ENCODE measurements at places on chromosomes 5 and 9.

GRCh38 chr5:125011947-125012346 is 265.5 kb upstream of the ZNF608 start:
- DNase-seq = no peak

GRCh38 chr5:124040799-124041198 is 528.8 kb downstream of the CSNK1G3 start:
- DNase-seq = no peak

- DNase-seq = no peak
Observed at GRCh38 chr5:163505049-163505367, 411 bp upstream of the MAT2B start.

DNA sequence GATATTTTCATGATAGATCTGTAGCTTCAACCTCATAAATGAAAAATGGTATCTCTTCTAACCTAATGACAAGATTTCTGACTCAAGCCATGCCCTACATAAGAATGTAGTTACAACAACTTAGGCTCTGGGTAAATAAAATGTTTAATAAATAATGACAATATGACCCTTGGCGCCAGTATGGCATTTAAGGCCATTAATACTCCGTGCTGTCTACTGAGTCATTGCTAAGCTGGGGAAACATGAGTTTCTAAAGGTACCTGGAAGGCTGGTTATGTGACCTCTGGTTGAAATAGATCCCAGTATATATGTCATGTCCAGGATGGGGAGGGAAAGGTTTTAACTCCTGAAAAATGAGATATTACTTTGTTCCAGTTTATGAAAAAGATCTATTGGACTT is 58.0 kb upstream of the CEMIP2 start:
- DNase-seq = no peak

DNA sequence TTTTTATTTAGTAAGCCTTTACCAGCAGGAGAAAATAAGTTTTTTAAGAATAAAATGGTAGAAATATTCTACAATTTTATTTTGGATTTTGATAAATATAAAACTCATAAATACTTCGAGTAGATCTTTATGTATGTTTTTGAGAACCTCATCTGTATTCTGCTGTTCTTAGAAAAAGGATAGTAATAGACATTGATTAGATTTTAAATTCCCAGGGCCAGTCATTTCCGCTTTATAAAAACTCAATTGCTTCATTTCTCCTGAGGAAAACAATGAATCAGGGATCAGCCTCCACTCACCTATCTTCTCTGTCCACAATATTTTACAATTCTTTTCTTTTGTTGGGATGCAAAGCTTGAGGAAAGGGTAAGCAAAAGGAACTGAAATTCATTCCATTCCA is 1983.5 kb upstream of the C9orf72 start:
- no peak for DNase-seq

DNA sequence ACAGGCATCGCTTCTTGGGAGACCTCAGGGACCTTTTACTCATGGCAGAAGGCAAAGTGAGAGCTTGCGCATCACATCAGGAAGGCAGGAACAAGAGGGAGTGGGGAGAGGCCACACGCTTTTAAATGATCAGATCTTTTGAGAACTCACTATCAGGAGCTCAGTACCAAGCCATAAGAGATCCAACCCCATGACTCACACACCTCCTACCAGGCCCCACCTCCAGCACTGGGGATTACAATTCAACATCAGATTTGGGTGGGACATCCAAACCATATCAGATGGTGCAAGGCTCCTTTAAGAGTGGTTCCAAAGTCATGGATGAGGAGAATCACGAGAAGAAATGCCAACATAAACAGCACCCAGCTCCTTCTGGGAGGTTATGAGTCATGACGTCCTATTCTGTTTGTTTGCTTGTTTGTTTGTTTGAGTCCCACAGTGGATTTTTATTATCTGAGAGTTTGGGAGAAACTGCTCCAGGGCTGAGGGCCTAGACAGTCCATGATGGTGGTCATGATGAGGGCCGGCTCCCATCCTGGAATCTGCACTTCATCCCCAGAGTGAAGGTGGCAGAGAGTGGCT is 453.5 kb downstream of the GADD45G start:
- DNase-seq = no peak

GRCh38 chr9:100204796-100205195 is 105.8 kb downstream of the INVS start:
- DNase-seq = no peak

DNA sequence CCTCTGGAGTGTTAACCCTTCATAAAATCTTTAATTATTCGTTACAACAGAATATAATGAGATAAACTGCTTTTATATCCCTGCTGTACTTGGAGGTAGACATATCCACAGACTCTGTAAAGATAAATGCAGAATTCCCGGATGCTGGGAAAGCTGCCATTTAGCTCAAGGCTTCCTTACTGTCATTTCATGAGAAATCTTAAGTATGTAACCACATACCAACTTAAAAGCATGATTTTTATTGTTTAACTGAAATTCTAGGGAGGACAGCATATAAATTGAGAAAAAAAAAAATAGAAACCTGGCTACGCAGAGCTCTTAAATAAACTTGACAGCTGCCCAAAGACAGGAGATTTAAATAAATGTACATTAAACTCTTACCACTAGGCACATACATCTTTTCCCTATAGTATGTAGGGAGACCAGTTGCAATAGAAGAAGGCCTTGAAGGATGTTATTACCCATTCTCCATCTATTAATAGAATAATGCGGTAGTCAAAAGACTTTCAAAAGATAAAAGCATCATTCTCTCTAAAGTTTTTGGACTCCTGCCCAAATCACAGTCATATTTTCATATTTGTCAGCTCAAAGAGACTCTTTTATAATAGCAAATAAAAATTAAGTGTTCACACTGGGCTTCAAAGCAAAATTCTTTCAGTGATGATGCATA is 373.8 kb downstream of the NDUFS4 start:
- no peak for DNase-seq

DNA sequence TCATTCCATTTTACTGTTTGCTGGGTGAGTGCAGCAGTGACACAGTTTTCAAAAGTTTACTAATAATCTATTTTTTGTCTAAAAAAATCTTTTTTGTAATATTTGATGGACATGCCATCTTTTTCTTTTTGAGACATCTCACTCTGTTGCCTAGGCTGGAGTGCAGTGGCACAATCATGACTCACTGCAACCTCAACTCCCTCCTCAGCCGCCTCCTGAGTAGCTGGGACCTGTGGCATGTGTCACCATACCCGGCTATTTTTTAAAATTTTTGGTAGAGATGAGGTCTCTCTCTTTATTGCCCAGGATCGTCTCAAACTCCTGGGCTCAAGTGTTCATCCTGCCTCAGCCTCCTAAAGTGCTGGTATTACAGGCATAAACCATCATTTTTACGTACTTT is 86.0 kb downstream of the KDM4C start:
- DNase-seq = no peak

- no peak for DNase-seq
Observed at GRCh38 chr9:90127923-90128322, 514.7 kb downstream of the DIRAS2 start.

DNA sequence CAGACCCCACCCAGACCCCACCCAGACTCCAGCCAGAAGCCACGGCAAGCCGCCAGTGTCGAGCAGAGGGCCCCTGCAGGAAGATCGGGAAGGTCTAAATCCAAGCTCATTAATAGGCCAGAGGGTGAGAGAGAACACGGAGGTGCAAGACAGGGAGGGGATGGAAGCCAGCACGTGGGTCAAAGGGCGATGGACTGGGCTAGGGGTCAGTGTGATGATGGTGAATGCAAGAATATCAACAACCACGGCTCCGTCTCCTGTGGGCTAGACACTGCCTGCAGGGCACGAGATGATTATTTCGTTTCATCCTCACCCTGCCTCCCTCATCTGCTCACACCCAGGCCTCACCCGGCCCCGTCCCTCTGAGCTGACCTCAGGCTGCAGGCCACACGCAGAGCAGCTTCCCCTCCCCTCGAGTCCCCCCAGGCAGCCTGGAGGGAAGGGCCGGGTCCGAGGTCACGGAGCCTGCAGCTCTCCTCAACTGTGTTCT is 122.0 kb downstream of the COL23A1 start:
- DNase-seq = no peak

- DNase-seq = no peak
Observed at GRCh38 chr9:22005021-22005701, 3.9 kb downstream of the CDKN2B start.

DNA sequence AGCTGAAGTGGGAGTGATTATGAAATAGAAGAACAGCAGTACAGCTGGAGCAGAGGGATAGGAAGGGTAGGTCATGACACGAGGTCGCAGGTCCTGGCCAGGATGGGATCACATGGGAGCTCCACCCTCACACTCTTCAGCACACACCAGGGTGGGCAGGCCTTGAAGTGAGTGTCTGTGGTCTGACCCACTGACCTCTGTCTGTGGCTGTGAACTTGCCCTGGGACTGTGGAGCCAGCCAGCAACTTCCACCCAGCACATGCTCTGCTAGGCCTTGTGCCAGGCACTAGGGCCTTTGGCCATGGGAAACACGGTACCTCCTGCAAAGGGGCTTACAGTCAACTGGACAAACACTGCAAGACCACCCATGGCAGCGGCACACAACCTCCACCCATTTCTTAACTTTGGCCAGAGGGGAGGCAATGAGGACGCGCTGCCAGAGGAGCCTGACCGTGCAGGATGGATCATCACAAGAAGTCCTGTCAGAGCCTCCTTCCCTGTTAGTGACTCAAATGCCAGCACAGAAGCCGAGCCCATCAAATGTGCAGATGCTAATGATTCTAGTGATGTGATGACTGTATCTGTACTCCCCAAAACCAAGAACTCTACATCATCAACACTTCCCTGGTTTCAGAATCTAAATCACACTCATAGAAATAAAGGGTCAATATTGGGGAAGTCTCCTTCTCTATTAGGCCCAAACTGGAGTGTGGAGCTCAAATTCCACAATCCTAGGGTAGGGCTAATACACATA is 113.6 kb downstream of the DPYSL3 start:
- no peak for DNase-seq

- DNase-seq = no peak
Observed at GRCh38 chr5:1999794-2000193, 117.1 kb upstream of the IRX4 start.

DNA sequence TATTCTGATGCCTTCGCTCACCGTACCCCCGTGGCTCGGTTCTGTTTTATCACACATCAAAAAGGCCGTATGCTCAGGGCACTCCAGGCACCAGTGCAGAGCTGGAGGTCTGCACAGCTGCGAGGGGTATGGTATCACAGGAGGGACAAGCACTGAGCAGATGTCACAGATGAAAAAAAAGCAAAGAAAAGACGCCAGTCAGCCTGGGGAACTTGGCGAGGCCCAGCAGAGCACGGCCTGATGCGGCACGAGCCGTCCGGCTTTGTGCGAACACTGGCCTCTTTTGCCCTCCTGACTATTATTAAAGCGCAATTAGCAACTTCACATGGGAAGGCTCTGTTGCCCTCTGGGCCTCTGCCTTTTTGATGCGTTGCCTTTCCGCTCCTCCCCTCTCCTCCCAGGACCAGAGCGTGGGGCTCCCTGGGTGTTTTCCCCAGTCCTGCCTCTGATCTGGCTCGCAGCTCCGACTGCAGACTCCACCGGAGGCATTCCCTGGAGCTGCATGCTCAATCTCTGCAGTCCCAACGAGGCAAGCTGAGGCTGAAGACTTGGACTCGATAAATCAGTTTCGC is 44.4 kb downstream of the AK8 start:
- DNase-seq = no peak

- DNase-seq = no peak
Observed at GRCh38 chr9:131528186-131528585, 2.9 kb downstream of the UCK1 start.

DNA sequence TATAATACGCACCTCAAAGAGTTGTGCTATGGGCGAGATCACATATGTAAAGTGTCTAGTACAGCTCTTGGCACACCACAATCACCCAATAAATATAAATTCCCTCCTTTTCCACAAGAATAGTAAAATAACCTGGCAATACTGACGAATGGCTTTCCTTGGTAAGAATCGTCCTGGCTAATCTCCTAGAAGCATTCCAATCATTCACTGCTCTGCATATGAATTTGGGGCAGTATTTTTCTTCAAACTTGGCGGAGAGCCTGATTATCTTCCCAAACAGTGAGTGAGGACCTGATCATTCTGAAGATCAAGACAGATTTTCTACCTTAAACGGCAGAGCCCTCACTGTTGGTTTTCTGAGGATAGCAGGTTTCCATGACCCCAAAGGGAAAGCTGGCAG is 96.0 kb downstream of the TMEM215 start:
- no peak for DNase-seq

- no peak for DNase-seq
Observed at GRCh38 chr5:149893403-149893931, 51.1 kb downstream of the PDE6A start.

Data from activated CD8-positive, alpha-beta memory T cell treated with anti-CD3 and anti-CD28 coated beads, Interleukin-2, amount 50 U/mL, for 4 hours (primary cell).